ENCODE measurements at places on chromosomes 7 and 10.

DNA sequence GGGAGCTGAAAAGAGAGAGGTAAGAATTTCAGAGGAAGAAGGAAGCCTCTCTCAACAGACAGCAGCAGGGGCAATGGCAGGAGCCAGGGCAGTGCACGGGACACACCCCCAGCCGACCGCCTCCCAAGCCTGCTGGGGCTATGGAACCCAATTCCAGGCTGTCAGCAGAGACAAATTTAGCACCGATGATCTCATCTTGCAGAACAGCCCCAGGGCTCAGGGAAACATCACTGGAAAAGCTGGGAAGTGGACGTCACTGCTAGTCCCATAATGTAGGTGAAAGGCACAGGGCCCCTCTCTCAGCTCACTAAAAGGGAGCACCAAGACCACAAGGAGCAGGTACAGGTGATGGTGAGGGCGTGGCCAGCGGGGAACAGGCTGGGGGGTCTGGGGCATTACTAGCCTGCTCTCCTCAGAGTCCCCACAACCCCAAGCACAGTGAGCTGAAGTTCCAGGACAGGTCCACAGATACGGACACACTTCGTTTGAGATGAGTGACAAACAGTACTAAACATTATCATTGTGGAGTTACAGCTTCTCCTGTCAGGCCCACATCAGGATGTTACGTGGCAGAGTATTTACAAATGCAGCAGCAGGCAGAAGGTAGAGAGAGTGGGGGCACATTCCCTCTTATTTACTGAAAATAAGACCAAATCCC lies 103.7 kb downstream of the PLXNA4 start:
- DNase-seq: peak; percentile 56

GRCh38 chr7:75691793-75692543 lies 46.8 kb downstream of the HIP1 start:
- no peak for DNase-seq

DNA sequence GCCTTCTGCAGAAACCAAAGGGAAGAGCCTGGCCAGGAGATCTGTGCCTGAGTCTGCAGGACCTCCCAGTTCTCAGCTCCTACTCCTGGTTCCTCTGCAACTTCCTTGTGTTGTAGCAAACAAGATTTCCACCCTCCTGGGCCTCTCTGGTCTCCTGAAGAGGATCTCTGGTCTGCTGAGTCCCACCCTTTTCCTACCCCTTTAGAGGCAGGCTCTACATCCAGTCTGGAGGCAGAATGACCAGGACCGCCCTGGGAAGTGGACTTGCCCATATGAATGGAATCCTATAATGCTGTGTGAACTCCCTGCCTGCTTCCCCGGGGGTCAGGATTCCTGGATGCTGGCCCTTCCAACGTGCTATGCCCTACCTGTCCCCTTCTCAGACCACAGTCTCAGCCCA lies 3.2 kb downstream of the DENND2A start:
- DNase-seq: no peak

GRCh38 chr10:76025124-76025477 lies 593.7 kb downstream of the LRMDA start:
- DNase-seq: no peak

GRCh38 chr7:157032128-157032527 lies 21.7 kb upstream of the MNX1 start:
- DNase-seq: no peak

- DNase-seq: no peak
Observed at GRCh38 chr10:69069090-69070042, 18.5 kb upstream of the SRGN start.
